Choroid plexus epithelial cell (primary cell): ENCODE measurements at places on chromosomes 1 and 21.

DNA sequence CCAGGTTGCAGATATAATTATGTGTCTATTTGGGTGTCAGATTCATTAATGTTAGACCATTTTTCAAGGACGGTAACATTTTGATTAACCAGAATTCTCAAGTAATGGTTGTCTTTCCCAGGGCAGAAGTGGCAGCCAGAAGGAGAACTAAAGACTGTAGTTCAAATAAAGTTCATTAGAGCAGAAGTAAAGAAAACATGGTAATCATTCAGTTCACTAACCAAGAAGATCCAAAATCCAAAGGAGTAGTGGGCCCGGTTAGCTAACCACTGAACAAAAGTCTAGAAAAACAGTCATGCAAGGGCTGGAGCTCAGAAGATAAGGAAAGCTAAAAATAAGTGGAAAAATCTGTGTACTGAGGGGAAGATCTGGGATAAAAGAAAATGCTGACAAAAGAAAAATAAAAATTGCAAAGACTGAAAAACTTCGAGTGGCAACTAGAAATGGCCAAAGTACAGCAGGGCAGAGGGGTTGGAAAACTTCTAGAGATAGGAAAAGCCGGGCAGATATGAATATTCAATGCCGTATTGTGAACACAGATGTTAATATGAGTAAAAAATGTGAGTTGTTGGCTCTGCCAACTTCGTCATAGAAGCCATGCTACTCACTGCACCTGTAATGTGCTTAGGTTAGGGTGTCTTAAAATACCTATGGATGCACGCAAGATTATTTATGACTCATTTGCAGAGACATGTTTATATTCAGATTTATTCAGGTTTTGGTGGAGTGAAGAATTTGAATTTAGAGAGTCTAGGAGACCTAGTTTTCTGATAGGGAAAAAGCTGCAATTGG lies 925.9 kb downstream of the LTN1 start:
- no peak for DNase-seq

GRCh38 chr1:196196486-196196885 lies 411.8 kb downstream of the KCNT2 start:
- DNase-seq = no peak

DNA sequence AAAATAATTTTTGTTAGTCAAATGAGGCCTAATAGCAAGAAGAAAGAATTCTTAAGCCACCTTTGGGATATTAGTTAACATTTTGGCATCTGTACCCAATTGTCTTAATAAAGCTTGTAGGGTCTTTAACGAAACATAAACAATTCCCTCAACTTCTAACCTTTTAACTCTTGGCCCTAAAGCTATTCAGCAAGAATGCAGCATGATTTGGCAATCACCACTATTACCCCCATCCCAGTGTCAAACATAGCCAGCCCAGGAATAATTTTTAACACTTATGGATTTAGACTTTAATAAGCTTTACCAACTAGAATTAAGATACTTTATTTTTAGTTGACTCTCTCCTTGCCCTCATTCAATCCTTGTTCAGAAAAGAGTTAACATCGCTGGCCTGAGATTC lies 2.5 kb upstream of the SLC16A4 start:
- peak; percentile 34 for DNase-seq

DNA sequence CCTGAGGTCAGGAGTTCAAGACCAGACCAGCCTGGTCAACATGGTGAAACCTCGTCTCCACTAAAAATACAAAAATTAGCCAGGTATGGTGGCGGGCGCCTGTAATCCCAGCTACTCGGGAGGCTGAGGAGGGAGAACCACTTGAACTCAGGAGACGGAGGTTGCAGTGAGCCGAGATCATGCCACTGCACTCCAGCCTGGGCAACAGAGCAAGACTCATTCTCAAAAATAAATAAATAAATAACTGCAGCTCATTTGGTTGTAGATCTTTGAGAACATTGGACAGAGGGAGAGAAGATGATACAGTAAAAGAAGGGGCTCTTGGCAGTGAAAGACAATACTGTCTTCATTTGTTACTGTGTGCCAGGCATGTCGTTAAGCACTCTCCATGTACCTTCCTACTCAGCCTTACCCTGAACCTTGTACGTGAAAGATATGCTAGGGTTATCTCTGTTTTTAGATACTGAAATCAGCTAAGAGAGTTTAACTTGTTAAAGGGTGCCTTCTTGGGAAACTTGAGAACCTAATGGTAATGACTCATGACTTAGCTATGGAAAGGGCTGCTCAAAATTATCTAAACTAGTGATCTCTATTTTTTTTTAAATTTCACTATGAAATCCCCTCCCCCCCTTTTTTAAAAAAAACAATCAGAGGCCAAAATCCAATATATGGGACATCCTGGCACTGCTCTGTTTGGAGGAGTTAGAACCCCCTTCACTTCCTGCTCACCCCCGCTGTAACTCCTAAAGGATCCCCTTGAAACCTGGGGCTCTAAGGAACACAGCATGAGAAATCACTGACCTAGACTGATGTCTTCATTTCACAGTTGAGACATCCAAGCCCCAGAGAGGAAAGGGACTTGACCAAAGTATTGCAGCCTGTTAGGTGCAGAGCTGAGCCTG lies 6.8 kb upstream of the KPNA6 start:
- peak; percentile 76 for DNase-seq

DNA sequence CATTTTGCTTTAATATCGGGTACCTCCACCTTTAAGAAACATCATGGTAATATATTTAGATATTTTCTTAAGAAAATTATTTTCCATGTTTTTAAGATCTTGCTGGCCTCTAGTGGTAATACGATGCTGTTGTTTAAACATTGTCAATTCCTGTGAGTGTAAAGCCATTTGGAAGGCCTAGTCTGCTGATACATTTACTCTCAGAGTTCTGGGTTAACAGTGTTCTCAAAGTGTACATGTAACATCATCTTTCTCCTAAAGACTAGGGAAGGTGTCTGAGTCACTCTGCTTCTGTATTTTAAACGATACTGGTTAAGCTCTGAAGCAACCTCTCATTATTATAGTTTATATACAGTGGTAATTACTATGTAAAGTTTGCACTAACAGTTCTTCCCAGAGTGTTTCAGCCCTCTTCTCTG lies 189.1 kb downstream of the RASAL2 start:
- DNase-seq = peak; percentile 92

- no peak for DNase-seq
Measured at GRCh38 chr1:34470401-34470800, 284.4 kb upstream of the GJB5 start.

DNA sequence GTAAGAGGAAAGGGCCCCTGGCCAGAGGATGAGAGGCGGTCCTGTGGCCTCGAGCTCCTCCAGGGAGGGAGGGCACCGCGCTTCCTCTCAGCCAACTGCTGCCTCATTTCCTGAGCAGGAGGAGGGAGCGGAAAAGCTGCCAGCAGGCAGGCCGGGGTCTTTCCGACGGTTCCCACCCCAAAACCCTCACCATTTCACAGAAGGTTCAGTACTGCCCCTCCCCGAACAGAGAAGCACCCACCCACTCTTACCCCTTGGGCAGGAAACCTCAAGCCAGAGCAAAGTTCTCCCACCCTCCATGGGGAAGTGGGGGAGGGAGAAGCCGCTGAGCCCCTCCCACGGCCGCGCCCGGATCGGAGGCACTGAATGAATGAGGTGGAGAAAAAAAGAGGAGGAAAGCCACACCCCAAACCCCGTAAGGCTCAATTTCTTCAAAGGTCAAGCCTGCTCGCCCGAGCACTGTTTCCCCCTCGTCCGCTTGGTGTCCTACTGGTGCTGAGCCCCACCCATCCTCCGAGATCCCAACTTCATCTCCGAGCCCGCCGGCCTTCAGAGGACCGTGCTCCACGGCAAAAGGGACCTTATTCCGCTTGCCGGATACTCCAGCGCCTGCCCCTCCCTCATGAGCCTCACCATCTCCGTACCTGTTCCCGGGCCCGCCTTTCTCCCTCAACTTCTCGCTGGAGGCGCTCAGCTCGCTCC lies 9.4 kb downstream of the TPM3 start:
- DNase-seq = no peak

DNA sequence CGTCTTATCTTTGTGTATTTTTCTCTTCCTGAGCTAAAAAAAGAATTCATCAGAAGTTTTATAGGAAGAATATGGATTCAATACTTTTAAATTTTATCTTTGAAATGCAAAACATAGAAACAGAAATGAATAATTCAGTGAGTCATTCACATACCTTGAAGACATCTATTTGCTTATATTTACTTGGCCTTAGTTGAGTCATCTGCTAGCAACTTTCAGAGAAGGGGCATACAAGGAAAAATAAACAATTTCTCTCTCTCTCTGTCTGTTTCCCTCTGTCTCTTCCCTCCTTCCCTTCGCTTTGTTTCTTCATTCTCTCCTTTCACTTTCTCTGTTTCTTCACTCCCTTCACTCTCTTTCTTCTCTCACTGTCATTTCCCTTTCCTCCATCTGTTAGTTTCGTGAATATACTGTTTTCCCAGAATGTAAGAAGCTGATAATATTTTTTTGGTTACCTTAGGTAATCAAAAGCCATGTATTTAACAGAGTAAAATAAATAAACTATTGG lies 477.2 kb downstream of the BRINP3 start:
- DNase-seq = peak; percentile 57

- no peak for DNase-seq
Measured at GRCh38 chr1:5681654-5682053, 310.6 kb downstream of the NPHP4 start.

GRCh38 chr1:247064304-247064703 lies 14.3 kb downstream of the ZNF670 start:
- peak; percentile 4 for DNase-seq

DNA sequence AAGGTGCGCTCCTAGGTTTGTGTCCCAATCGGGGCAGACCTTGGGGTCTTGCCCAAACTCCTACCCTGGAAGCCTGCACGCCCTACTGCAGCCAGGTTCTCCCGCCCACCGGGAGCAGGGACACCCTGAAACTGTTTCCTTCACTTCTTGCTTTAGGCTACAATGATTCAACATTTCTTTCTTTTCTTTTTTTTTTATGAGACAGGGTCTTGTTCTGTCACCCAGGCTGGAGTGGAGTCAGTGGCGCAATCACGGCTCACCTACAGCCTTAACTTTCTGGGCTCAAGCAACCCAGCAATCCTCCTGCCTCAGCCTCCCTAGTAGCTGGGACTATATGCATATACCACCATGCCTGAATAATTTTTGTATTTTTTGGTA lies 75.8 kb downstream of the ITPKB start:
- no peak for DNase-seq

- DNase-seq = no peak
Measured at GRCh38 chr1:185656663-185657062, 77.5 kb upstream of the HMCN1 start.

DNA sequence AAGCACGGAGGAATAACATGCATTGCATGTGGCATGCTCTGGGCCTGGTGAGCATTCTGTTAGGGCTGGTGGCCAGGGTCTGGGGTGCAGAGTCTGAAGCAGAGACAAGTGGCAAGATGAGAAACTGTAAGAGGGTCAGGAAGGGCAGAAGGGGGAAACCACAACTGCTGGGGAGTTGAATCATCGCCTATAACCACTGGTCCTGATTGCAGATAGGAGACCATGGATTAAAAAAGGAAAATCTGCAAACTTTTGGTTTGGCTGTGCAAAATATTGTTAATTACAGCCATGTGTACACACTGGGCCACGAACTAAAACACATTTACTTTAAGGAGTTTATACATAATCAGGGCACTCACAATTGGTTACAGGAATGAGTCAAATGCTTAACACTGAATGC lies 76.6 kb downstream of the TGFBR3 start:
- DNase-seq = no peak

GRCh38 chr1:167054946-167055630 lies 35.1 kb downstream of the GPA33 start:
- DNase-seq = no peak

- DNase-seq = no peak
Measured at GRCh38 chr21:41478319-41479177, 29.4 kb downstream of the TMPRSS2 start.
